ENCODE measurements at places on chromosomes 11 and 22. TPM values are rescaled to one million over a fixed set of nuclear protein-coding genes. Genes with fewer than 3 reads are reported as not detected.
A peak's percentile ranks its signal among the peaks of the same experiment; 100 is the strongest.

GRCh38 chr11:64114231-64114630 is 51.7 kb downstream of the MACROD1 start:
- DNase-seq, result no peak

- DNase-seq, result no peak
Measured at GRCh38 chr11:74138572-74138971, 32.2 kb downstream of the C2CD3 start.

- peak; percentile 84 for DNase-seq
Measured at GRCh38 chr11:68214173-68215086, 1.3 kb upstream of the KMT5B start.

DNA sequence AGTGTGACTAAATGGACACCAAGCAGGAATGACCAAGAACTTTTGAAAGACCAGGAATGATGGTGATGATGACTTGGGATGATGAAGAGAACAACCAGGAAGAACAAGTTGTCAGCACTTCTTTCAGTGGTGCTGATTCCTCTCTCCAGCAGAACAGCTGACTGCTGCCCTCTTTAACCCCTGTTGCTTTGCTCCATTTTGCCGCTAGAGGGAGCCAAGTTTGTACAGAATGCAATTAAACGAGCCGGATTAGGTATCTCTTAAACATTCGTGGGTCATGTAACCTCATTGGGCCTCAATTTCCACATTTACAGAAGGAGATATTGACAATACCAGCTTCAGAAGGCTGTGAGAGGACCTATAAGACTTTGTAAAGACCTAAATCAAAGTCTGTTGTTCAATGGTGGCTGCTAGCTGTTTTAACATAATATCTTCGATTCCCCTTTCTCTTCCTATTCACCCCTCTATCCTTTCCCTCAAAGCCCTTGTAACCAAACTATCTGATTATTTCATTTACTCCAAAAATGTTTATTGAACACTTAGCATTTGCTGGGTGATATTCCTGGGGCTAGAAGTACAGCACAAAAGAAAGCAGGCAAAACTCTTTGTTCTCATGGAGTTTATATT is 1.9 kb downstream of the OR4S1 start:
- DNase-seq, result no peak

- no peak for DNase-seq
Measured at GRCh38 chr11:44873537-44873936, 77.1 kb downstream of the TP53I11 start.

Gene FGF19
- total RNA-seq, result not detected

Gene TOP3B
- 15.2 TPM for total RNA-seq

Gene SLC25A22
- total RNA-seq, result 10.6 TPM

Measured in posterior vena cava (tissue), 2 donors.